ENCODE measurements at places on chromosomes 6 and 20.

- no peak for DNase-seq
These were observed 533.5 kb upstream of the MMS22L start for GRCh38 chr6:97816526-97816925.

- peak; percentile 47 for DNase-seq
These were observed 199.1 kb downstream of the CENPW start for GRCh38 chr6:126539022-126539421.

GRCh38 chr6:4895971-4896370 is 107.9 kb downstream of the RPP40 start:
- DNase-seq: no peak

GRCh38 chr6:138109042-138109997 is 2.1 kb upstream of the PERP start:
- peak; percentile 86 for DNase-seq

- no peak for DNase-seq
These were observed 16.2 kb upstream of the TREM1 start for GRCh38 chr6:41302638-41303037.
